ENCODE measurements at places on chromosomes 6 and 20. TPM values are rescaled to one million over a fixed set of nuclear protein-coding genes. Genes with fewer than 3 reads are reported as not detected.

KCNB1 gene
- not detected for total RNA-seq

CRISP2 gene
- not detected for total RNA-seq

PEX6 gene
- total RNA-seq, result 7.9 TPM

PLCB1 gene
- total RNA-seq, result 0.56 TPM

TREML4 gene
- not detected for total RNA-seq

DNA sequence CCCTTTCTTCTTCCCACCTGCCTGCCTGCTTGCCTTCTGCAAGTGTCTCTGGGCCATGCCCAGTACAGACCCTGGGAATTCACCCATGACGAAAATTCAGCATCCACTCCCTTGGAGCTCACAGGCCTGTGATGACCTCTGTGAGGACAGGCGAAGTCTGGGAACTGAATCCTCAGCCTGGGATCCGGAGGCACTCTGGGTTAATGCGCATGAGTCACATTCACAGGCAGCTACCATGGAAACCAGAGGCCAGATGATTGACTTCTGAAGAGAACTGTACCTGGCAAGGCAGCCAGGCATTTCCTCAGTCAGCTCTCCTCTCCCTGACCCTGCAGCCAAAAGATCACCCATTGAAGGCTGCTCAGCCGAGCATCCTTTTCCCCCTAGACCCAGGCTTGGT lies 41.0 kb downstream of the SLC9A8 start:
- no peak for DNase-seq

DNA sequence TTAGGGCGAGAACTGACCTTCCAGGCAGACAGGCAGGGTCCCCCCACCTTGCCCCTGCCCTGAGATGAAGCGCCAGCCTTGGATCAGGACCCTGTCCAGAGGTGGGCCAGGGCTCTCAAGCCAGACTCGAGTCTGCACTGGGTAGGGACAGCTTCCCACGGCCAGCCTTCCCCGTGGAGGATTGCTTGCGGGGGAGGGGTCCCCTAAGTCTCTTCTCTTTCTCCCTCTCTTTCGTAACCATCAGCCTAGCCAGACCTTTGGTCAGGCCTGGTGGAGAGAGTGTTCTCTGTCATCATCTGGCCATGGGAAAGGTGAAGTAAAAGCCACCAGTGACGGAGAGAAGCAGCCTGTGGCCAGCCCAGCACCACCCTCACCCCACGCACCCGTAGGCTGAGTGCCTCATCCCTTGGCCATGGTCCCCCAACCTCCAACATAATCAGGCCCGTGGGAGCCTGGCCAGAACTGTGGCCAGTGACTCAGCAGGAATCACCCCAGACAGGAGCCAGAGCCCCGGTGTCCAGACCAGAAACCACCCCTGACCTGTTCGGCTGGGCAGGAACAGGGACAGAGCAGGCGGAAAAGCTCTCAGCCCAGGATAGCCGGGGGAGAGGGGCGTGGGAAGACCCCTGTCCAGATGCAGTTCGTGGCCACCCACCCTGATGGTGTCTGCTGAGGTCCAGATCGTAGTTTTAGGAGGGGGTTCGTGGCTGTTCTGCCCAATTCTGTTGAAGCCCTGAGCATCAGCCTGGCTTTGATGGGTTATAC lies 47.1 kb downstream of the SNAI1 start:
- no peak for DNase-seq

All from activated naive CD4-positive, alpha-beta T cell treated with anti-CD3 and anti-CD28 coated beads, Interleukin-2, amount 50 U/mL, for 72 hours (primary cell).